ENCODE measurements at places on chromosomes 12 and 14.

- DNase-seq: no peak
These were observed 76.9 kb downstream of the VWF start for GRCh38 chr12:6047249-6048237.

DNA sequence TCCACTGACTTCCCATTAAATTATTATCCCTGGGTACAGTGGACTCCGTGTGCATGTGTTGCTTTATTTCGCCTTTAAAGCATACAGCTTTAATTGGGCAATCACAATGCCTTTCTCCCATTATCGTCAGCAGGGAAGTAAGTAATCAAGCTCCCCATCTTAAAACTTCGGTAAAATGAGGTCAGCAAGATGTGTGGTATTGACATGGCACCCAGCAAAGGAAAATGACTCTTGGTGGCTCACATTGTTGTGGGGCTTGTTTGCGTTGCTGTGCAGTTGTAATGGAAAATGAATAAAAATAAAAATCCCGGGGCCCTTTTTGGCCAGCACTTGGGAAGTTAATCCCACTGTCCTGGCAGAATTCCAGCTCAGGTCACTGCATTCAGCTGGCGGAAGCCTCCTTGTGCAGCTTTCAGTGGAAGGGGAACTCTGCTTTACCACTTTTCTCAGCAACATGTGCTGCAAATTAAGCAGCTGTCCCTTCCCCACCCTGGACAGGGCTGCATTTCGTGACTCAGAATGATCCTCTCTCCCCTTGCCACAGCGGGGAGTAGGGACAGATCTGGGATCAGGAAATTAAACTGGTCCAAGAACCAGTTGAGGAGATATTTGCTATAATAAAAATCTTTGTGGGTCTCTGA is 13.9 kb upstream of the ATP2A2 start:
- DNase-seq: no peak

GRCh38 chr12:111227476-111228420 is 141.1 kb downstream of the PHETA1 start:
- DNase-seq: no peak

GRCh38 chr14:75315144-75315543 is 36.5 kb downstream of the FOS start:
- no peak for DNase-seq

DNA sequence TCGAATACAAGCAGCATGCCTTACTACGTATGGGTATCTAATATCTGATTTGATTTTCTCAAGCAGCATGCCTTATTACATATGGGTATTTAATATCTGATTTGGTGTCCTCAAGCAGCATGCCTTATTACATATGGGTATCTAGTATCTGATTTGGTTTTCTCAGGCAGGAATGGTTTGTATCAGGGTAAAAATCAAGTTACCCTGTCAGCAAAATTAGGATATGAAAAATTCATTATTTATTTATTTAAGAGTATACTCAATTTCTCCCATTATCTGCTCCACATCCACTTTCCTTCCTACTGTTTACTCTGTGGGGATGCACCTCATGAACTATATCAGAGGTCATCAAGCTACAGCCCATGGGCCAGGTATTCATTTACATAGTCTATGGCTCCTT is 21.9 kb downstream of the ZNF891 start:
- DNase-seq: no peak
